ENCODE measurements at places on chromosomes 4 and X. TPM values are rescaled to one million over a fixed set of nuclear protein-coding genes. Genes with fewer than 3 reads are reported as not detected.

Gene MAML3
- 0.90 TPM for total RNA-seq

Gene SLC2A9
- 0.56 TPM for total RNA-seq

Gene SYNPO2
- 1.7 TPM for total RNA-seq

Gene FAM47A
- not detected for total RNA-seq

Gene C1QTNF7
- total RNA-seq: 0.28 TPM

Gene SMR3B
- not detected for total RNA-seq

Gene AREG
- 0.18 TPM for total RNA-seq

Gene SPATA18
- total RNA-seq: 4.7 TPM

Gene PABPC5
- 0.90 TPM for total RNA-seq

Measured in IMR-90 (cell line).